ENCODE measurements at places on chromosomes 3 and 15. TPM values are rescaled to one million over a fixed set of nuclear protein-coding genes. Genes with fewer than 3 reads are reported as not detected.

The SENP8 gene
- total RNA-seq = 2.6 TPM

The CACNA2D3 gene
- total RNA-seq = 1.7 TPM

The SCAANT1 gene
- not detected for total RNA-seq

The ARGFX gene
- total RNA-seq = not detected

The MYZAP gene
- 19.2 TPM for total RNA-seq

The FBXL2 gene
- total RNA-seq = 15.1 TPM

The SERPINI2 gene
- 3.9 TPM for total RNA-seq

The PTH1R gene
- total RNA-seq = 11.5 TPM

The KIF15 gene
- 16.1 TPM for total RNA-seq

The SI gene
- not detected for total RNA-seq

The LOXL1 gene
- 56.2 TPM for total RNA-seq

The SNUPN gene
- 25.1 TPM for total RNA-seq

The XIRP1 gene
- 1.1 TPM for total RNA-seq

The NOX5 gene
- 0.16 TPM for total RNA-seq

The IP6K1 gene
- total RNA-seq = 31.6 TPM

The DUOXA2 gene
- 0.42 TPM for total RNA-seq

The SYNPR gene
- total RNA-seq = 0.95 TPM

The GATM gene
- total RNA-seq = 83.8 TPM

The MYO5C gene
- 11.6 TPM for total RNA-seq

The COX5A gene
- 43.6 TPM for total RNA-seq

The TMC3 gene
- total RNA-seq = 0.95 TPM

The ZNF860 gene
- total RNA-seq = 9.6 TPM

The MAPKAPK3 gene
- total RNA-seq = 20.5 TPM
